ENCODE measurements at places on chromosomes 2 and 18.

DNA sequence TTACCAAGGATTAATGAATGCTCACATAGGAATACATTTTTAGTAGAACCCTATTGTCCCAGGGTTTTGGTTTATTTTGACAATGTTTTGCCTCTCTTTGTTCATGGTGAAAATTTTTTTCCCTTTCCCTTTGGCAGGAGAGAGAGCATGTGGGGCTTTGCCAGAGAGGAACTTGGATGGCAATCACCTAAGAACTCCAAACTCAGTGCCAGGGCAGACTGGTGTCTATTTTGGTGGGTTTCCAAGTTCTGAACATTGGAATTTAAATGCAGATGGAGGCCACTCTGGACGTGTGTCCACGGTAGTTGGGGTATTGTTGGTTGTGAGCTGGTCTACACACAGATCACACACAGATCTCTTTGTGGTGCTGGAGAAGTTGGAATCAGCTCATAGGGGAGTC is 2091.1 kb upstream of the PIK3C3 start:
- no peak for DNase-seq

DNA sequence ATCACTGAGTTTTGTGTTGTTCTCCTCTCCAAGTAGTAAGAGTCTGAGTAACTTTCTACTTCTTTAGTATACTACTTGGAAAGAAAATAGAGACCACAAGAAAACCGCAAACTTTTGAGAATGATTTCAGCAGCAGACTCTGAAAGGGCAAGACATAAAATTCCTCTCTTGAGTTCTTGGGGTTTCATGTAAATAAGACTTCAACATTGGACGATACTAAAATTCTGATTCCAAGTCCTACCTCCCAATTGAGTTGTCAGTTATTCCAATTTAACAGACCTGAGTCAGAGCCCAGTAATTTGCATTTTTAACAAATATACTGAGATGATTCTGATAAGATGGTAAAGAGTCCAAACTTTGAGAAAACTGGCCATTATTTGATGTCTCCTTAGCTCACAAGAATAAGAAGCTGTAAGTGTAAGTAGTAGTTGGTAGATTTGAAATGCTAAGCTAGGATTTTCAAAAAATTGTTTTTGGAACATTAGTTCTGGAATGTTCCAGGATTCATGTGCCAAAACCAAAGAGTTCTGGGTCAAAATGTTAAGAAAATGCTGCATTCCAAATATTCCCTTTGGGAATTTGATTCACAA is 261.6 kb upstream of the SPOPL start:
- no peak for DNase-seq

GRCh38 chr2:128520791-128521190 is 202.1 kb upstream of the HS6ST1 start:
- DNase-seq, result peak; percentile 77

DNA sequence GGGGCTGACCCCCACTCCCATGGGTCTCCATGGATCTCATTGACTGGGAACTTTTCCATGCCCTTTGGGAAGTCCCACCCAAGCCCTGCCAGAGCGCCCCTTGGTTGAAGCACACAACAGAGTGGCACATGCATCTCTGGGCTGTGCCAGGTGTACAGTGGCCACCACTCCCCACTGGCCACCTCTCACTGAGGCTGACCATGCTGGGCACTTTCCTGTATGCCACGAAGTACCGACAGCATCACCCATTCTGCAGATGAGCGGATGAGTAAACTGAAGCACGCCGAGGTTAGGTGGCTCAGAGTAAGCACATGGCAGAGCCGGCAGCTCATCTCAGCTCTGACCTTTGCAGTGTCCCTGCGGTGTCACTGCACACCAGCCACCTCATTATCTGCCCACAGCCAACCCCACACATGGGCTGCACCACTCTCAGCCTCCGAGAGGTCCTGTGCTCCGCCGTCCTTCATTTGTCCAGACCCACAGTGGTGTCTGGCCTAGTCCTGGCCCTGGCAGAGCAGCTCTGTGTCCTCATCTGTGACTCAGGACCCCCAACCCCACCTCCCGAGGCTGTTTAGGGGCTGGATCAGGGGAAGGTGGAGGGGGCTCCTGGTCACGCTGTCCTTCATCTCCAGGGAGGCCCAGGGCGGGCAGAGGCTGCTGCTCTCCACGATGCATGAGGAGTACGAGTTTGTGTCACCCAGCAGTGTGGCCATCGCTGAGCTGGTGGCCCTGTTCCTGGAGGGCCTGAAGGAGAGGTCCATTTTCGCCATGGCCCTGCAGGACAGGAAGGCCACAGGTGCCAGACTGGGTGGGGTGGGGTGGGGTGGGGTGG is 18.0 kb upstream of the GPR17 start:
- no peak for DNase-seq

DNA sequence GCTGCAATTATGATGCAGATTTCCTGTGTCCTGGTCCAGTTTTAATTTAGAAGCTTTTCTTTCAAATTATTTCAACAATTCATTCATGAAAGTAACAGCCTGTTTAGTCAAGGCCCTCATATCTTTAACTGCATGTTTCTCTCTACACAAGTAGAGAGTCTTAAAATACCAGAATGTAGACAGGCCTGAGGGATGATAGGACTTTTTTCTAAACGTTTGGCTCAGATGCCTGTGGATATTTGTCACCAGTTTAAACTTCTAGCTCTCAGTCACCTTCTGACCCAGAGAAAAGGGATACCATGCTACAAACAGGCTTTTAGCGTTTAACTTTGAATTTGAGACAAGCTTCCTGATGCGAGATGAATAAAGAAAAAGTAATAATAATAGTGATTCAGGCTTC is 15.7 kb downstream of the COL5A2 start:
- no peak for DNase-seq

DNA sequence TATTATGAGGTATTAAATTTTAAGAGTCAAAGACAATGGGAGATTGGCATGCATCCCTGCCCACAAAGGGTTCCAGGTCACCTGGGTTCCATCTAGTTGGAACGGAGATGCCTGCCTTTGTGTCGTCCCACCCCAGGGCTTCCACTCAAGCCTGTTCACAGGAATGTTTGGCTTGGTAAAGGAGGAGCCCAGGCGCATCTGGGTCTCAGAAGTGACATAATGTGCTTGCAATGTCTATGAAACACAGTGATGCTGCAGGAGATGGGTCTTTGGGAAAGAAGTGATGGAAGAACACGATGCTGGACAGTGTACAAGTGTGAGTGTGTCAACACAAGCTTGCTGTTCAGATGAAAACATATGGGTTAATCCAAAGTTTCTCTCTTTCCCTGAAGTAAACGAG is 49.6 kb upstream of the ZNF396 start:
- no peak for DNase-seq

DNA sequence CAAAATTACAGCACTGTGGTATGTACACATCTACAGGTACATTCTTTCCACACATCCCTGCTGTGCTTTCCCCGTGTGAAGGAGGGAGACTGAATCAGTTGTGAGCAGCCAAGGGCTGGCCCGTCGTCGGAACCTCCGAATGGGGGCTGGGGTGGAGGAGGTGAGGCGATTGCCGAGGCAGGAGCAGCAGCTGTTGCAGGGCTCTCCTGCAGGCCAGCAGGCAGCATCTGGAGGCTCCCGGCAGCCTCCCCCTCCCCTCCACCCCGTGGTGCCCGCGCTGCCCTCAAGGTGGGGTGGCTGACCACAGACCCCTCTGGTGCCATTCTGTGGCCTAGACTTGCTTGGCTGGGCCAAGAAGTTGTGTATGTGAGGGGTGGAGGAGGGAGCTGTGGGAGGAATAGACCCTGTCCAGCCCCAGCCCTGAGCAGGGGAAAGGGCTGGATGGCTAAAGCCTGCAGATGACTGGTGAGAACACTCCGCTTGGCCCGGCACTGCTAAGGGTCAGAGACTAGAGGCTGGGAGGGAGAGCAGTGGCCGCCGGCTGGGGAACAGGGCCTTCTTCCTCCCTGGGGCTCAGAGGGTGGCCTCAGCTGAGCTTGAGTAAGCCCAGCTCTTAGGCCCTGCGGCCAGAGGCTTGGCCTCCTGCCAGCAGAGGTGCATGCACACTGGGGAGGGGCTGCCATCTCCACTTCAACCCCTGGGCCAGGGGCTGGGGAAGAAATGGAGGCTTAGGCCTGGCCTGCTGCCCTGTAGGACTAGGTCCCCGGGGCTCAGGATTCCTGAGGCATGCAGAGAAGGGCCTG is 7.6 kb downstream of the STAMBP start:
- DNase-seq, result no peak

DNA sequence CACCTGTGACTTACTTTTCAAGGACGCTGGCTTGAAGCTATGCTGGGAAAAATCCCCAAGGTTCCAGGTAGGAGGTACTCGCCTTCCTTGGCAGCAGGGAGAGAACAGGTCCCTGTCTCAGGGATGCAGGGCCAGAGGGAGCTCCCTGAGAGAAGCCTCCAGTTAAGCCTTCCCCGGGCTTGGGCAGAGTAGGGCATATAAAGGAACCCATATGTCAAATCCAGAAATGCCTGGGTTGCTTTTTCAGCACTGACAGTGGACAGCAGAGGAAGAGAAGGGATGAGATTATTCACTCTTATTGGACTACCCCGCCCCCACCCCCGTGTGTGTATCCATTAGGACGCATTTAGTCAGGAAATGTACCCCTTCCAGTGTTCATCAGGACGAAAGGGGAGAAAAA is 89.3 kb upstream of the TEX51 start:
- no peak for DNase-seq

GRCh38 chr2:110910423-110910822 is 178.1 kb downstream of the ACOXL start:
- DNase-seq, result no peak

- no peak for DNase-seq
These were observed 32.5 kb downstream of the TET3 start for GRCh38 chr2:74017223-74017622.

DNA sequence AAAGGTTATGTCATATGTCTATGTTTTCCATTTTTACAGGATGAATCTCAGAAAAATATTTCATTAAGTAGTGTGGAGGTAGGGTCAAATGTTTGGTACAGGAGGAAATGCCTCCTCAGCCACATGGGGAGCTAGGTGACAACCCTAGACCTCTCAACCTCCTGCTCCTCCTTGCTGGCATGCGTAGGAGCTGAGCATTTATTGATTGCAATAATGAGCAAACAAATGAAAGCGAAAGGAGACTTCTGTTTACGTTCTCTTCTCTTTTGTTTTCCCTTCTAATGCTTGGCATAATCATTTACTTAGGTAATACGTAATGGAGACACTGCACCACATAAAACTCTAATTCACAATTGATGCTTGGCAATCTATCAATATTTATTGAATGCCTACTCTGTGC is 95.1 kb upstream of the CCBE1 start:
- no peak for DNase-seq

DNA sequence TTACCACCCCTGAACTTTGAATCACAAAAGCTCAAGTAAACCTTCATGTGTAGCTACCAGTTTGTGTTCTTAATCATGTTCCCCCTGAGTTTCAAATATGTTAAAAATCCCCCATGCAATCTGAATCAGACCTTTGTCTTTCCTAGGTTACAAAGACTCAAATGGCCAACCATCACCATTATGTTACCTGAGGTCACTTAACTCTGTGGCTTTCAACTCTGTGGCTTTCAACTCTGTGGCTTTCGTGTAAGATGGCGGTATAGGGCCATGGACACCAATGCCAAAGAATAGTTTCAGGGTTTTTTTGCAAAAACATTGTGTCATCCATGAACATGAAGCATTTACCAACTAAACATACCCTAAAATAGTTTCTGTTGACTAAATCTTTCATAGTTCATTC is 6.7 kb downstream of the ERMN start:
- no peak for DNase-seq

- DNase-seq, result no peak
These were observed 37.0 kb downstream of the PPP4R1 start for GRCh38 chr18:9577361-9577760.

- DNase-seq, result no peak
These were observed 541.2 kb downstream of the NUP35 start for GRCh38 chr2:183665425-183665824.

- no peak for DNase-seq
These were observed 220.1 kb downstream of the AGPS start for GRCh38 chr2:177612659-177613058.

GRCh38 chr2:233501198-233502076 is 65.1 kb downstream of the USP40 start:
- peak; percentile 69 for DNase-seq

- no peak for DNase-seq
These were observed 263.6 kb downstream of the DYSF start for GRCh38 chr2:71716697-71717624.

GRCh38 chr2:196601430-196602306 is 37.8 kb upstream of the CCDC150 start:
- DNase-seq, result no peak

DNA sequence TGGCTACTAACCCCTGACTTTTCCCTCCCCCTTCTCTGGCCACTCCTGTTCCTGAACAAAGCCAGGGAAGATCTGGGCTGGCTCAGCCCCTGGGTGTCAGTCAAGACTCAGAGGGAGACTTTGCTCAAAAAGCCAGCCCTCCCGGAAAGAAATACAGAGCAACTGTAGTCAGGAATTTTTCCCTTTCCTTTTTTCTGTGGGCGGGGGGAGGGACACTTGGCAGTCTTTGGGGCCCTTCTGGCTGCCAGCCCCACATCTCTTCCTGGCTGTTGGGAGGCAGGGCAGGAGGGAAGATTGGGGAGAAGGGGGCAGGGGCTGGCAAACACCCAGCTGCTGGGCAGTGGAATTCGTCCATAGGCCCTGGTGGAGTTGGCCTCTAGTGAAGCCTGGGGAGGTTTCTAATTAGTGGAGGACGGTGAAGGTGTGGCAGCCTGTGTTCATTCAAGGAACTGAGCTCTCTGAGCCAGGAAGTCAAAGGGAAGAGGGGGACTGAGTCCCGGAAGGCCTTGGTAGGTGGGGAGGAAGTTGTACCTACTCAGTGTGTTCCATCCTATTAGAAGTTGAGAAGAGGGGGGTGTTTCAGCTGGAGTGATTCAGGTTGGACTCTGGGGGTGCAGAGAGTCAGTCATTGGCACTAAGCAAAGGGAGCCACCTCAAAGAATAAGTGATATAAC is 10.9 kb downstream of the IGFBP2 start:
- DNase-seq, result no peak

DNA sequence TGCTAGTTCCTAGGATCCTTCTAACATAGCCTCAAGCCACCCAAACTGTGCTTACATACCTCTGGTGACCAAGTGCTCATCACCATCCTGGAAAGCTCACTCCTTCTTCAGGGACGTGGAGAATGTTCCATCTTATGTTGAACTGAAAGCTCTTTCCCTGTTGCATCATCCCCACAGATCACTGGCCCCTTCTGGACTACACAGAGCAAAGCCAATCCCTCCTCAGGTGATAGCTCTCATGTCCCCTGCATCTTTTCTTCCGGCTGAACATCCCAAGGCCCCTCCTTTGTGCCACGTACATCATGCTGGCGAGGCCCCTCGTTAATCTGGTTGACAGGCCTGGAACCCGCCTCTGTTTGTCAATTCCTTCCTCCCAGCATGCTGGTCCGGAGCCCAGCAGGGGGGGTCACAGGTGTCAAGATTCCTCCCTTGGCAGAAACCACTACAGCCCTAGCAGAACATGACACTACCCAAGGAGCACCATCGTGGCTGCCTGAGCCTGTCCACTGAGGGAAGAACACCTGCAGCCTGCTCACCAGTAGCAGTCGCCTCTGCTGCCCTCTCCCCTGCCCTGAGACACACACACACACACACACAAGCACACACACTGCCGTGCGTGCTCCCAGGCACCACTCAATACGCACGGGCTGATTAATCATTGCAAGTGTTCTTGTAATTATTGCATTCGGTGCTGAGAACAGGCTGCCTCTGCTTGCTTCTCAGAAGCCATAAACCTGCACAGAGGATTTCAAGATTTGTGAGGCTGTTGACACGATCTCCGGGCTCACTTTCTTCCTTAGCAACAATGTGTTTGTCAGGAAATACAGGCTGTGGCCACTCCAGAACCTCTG is 6.3 kb upstream of the KCNK3 start:
- no peak for DNase-seq

- no peak for DNase-seq
These were observed 447.4 kb downstream of the EPHA4 start for GRCh38 chr2:221124532-221125240.
